ENCODE measurements at places on chromosomes 3 and 15. TPM values are rescaled to one million over a fixed set of nuclear protein-coding genes. Genes with fewer than 3 reads are reported as not detected.

Gene TMEM212
- total RNA-seq = not detected

Gene TRH
- not detected for total RNA-seq

Gene ADGRG7
- not detected for total RNA-seq

Gene IGSF10
- total RNA-seq = 1.2 TPM

DNA sequence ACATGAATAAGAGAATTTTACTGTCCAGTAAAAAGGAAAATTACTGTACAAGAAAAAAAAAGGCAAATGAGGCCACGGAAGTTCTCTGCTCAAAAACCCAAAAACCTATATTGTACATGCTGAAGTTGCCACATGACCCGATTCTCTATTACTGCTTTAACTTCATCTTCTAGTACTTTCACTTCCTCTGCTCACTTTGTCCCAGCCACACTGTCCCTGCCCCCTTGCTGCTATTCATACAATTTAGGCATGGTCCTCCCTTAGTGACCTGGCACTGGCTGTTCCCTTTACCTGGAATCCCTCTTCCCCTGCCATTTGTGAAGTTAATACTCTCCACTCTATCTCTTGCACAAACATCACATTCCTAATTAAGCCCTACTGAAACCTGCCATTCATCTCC is 457.4 kb downstream of the MAGI1 start:
- no peak for DNase-seq

GRCh38 chr3:66442254-66443117 is 58.3 kb downstream of the LRIG1 start:
- DNase-seq = no peak

DNA sequence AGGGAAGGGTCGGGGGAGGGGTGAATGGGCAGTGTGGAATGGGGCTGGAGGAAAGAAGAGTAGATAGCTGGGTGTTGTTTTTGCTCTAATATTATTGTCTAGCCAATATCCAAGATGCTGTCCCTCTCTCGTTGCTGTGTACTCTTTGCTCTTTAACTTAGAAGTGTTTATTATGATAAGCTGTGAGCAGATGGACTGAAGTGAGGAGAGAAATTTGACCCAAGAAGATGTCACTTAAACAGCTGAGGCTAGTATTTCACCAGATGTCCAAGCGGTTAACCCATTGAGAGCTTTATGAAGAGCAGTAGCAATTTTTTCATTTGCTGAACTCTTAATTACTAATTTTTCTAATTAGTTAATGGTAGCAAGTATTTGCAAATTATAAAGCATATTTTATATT is 212.2 kb upstream of the TP63 start:
- DNase-seq = no peak

- no peak for DNase-seq
Measured at GRCh38 chr3:142281474-142281873, 56.1 kb upstream of the GK5 start.

GRCh38 chr15:98241032-98241554 is 280.6 kb downstream of the ARRDC4 start:
- no peak for DNase-seq

GRCh38 chr3:36652104-36652503 is 112.2 kb downstream of the DCLK3 start:
- DNase-seq = no peak

DNA sequence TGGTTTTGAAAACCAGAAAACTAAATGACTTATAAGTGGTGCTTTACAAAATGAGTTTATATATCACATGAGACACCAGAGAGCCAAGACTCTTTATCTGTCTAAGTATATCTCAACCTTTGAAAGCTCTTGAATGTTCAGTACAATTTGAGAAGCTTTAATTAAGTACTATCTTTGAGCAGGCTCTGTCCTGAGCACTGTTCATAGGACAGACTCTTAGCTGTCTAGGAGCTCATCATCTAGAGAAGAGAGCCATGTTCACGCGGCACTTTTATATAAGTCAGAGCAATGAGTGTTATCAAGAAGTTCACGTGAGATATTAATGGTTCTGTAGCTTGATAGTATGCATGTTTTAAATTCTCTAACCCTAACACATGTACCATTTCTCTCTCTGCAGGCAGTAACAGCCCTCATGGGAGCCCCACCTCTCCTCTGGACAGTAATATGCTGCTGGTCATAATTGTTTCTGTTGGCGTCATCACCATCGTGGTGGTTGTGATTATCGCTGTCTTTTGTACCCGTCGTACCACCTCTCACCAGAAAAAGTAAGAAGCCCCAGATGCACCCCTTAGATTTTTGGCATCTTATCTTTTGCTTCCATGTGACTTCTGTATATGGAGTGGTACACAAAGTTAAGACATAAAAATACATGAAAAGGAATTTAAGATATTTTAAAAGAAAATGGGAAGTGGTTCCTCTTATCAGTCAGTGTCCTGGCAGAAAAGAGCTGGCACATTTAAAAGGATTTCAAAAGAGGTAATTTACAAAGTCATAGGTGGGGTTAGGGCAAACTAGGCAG is 86.0 kb downstream of the HCN4 start:
- no peak for DNase-seq

- no peak for DNase-seq
Measured at GRCh38 chr15:95946241-95946640, 384.3 kb upstream of the NR2F2 start.

DNA sequence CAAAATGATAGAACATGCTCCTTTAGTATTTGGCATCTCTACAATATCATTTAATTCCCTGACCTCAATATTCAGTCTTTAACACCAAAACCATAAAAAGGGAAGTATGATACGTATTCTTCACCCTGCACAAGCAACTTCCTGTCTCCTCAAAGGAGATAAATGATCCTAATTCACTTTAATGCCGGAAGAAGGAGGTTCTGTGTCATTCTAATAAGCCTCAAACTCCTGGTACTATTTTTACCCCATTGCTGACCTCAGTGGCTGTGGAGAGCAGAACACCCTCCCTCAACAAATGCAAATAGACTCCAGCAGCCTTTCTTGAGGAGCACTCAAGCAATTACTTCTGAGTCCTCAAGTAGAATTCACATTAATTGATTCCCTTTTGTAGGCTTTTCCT is 173.3 kb downstream of the TMEM108 start:
- no peak for DNase-seq

- peak; percentile 19 for DNase-seq
Measured at GRCh38 chr3:194879126-194879877, 193.6 kb downstream of the FAM43A start.

- no peak for DNase-seq
Measured at GRCh38 chr3:4738737-4739274, 240.4 kb upstream of the BHLHE40 start.

GRCh38 chr15:80157215-80157614 is 4.4 kb downstream of the FAH start:
- DNase-seq = peak; percentile 63

- no peak for DNase-seq
Measured at GRCh38 chr3:159039286-159039685, 237.4 kb downstream of the MFSD1 start.

- no peak for DNase-seq
Measured at GRCh38 chr3:79018265-79018664, 749.5 kb downstream of the ROBO1 start.

- no peak for DNase-seq
Measured at GRCh38 chr15:89530976-89531375, 34.6 kb upstream of the RHCG start.

DNA sequence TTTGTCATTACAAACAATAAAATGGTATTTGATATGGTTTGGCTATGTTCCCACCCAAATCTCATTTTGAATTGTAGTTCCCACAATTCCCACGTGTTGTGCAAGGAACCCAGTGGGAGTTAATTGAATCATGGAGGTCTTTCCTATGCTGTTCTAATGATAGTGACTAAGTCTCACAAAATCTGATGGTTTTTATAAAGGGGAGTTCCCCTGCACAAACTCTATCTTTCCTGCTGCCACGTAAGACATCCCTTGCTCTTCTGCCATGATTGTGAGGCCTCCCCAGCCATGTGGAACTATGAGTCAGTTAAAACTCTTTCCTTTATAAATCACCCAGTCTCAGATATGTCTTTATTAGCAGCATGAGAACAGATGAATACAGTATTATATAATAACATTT is 15.4 kb upstream of the AADAC start:
- no peak for DNase-seq

DNA sequence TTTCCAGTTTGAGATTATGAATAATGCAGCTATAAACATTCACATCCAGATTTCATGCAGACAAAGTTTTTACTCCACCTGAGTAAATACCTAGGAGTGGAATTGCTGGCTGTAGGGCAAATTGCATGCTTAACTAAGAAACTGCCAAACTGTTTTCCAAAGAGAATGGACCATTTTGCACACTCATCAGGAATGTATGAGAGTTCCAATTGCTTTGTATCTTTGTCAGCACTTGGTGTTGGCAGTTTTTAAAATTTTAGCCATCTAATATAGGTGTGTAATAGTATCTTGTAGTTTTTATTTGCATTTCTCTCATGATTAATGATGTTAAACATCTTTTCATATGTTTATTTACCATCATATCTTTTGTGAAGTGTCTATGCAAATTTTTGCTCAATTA is 40.6 kb upstream of the TRIM59 start:
- DNase-seq = no peak

DNA sequence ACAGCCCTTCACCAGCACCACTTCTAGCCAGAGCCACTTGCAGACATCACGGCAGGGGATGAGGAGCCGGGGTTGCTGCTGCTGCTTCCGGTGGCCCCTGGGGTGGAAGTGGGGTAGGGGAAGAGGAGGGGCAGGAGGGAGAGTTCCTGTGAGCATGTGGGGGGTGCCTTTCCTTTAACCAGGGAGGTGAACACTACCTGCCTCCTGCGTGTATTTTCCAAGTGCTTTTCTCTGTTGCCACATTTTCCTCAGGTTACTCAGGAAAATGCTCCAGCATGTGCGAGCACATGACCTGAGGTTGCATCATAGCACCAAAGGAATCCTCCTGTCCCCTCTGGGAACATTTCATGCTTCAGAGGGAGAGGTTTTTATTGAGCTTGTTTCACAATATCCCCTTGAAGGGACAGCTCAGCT is 12.2 kb upstream of the SACM1L start:
- no peak for DNase-seq

DNA sequence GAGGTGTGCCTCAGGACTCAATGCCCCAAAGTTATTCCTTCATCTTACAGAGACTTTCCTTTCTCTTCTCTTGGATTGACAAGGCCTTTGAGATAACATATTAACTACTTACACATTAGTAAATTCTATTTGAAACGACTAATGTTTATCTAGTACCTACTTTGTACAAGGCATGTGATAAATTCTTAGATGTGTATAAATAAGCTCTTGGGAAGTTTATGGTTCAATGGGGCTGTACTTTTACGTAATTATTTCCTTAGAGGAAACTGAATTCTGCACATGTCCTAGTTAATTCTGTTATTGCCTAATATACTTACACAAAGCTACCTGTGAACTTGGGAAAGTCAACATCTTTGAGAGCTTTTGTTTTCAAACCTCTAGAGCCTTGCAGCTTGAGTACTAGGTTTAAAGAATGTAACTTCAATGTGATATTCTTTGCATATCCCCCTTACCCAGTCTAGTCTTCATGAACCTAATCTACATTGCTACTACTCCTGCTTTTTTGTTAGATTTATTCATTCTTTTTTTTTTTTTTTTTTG is 58.5 kb upstream of the RAP2B start:
- no peak for DNase-seq

DNA sequence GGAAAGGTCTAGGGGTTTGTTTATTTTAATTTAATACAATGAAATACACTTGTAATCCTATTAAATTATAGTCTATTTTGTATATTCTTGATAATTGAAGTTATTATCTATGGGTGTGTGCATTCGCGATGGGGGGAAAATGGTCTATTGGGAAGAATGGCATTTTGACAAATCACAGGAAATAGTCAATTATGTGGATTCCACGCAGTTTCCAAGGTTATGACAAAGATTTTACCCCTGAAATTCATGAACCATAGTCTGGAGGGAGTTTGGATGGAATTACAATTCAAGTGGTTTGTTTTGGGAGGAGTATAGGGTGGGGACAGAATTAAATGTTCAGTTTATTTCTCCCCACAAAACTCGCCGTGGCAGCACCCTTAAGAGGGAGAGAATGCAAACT is 66.5 kb downstream of the RBMS3 start:
- DNase-seq = no peak

DNA sequence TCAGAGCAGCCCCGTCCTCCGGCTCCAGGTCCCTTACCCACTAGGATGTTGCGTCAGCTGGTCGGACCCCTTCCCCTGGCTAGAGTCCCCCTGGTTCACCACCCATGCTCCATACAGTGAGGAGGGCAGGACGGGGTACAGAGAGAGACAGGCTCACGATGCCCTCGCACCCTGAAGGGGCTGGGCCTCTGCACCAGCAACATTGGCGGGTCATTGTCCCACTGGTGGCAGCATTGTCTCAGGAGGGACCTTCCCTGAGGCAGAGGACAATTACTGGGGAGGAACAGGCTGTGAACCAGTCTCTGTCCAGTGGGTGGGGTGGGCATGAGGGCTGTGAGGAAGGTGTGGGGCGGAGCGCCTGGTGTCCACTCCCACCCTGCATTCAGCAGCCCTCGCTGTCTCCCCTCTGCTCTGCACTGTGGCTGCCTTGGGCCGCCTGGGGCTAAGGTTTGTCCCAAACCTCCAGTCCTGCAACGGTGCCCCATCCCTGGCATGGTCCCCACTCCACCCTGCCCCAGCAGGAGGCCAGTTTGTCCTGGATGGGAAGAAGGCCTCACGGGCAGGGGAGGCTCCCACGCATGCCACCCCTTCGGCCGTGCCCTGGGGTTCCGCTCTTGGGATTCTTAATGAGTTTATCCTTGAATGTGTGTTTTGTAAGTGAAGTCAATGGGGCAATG is 48.0 kb upstream of the KLF13 start:
- peak; percentile 72 for DNase-seq

DNA sequence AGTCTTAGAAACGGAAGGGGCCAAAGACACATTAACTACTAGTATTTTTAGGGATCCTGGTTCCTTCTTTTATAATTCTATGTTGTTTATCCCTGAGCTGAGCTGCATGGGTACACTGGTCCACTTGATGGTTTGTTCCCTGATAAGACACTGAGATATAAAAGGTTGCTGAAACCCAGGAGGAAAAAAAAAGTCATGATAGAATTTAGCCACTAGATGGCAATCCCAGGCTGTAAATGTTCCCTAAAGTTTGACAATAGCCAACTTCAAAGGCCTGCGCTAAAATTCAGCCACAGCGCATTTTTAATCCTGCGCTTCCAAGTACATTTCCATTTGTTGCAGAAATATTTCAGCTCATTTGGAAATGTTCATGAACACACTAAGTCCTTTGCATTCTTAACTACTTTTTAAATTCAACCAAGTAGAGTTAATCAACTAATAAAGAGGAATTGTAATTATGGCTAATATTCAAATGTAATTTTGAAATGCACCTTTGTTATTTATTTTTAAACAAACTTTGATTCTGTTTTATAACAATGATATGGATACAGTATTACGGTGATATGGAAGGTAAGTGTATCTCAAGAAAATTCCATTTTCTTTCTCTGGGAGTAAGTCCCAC is 249.3 kb upstream of the FEZF2 start:
- DNase-seq = no peak

- DNase-seq = no peak
Measured at GRCh38 chr3:119235151-119235550, 5.5 kb downstream of the B4GALT4 start.

- no peak for DNase-seq
Measured at GRCh38 chr3:107508331-107508730, 14.4 kb upstream of the BBX start.

- DNase-seq = no peak
Measured at GRCh38 chr15:40593165-40593564, 884 bp upstream of the KNL1 start.
